ENCODE measurements at places on chromosomes 11 and 22. TPM values are rescaled to one million over a fixed set of nuclear protein-coding genes. Genes with fewer than 3 reads are reported as not detected.

Gene FAM118B
- total RNA-seq = 17.5 TPM

Gene KCNJ1
- total RNA-seq = not detected

Gene PARVG
- total RNA-seq = 47.9 TPM

Gene OLFML1
- not detected for total RNA-seq

Gene GGTLC3
- not detected for total RNA-seq

Gene PNPLA5
- not detected for total RNA-seq

Gene OR52I2
- not detected for total RNA-seq

Gene TSSK2
- total RNA-seq = not detected

Gene C1QTNF5
- total RNA-seq = not detected

Gene CDC42EP1
- 0.36 TPM for total RNA-seq

Gene OR2AT4
- not detected for total RNA-seq

Gene MPZL3
- total RNA-seq = 83.9 TPM

Gene DNAJB7
- total RNA-seq = not detected

Gene MUC15
- not detected for total RNA-seq

Gene NLRP14
- not detected for total RNA-seq

Gene OR5A1
- not detected for total RNA-seq

Gene OR56A5
- total RNA-seq = not detected

Gene HSPB2
- total RNA-seq = not detected

Gene DEUP1
- not detected for total RNA-seq

Gene NRIP3
- 1.3 TPM for total RNA-seq

Gene C11orf86
- total RNA-seq = not detected

Gene SLC17A6
- total RNA-seq = not detected

Gene OR8D1
- not detected for total RNA-seq

Gene DDI1
- not detected for total RNA-seq

Gene CABP2
- not detected for total RNA-seq

Gene FADS3
- total RNA-seq = 9.7 TPM

Gene KRTAP5-10
- not detected for total RNA-seq

Gene PRODH
- 0.13 TPM for total RNA-seq

Gene GGT5
- not detected for total RNA-seq

Gene CCDC15
- 3.8 TPM for total RNA-seq

Gene CCDC117
- total RNA-seq = 23.5 TPM

Gene SCGB2A2
- not detected for total RNA-seq

Gene SCUBE2
- total RNA-seq = not detected

Gene KRTAP5-1
- not detected for total RNA-seq

Gene SMC1B
- total RNA-seq = 0.48 TPM

Gene OR51B4
- total RNA-seq = not detected

Gene FBXO3
- 18.1 TPM for total RNA-seq

Gene CTSF
- total RNA-seq = 3.3 TPM
